ENCODE measurements at places on chromosomes 11 and 22.
A peak's percentile ranks its signal among the peaks of the same experiment; 100 is the strongest.

DNA sequence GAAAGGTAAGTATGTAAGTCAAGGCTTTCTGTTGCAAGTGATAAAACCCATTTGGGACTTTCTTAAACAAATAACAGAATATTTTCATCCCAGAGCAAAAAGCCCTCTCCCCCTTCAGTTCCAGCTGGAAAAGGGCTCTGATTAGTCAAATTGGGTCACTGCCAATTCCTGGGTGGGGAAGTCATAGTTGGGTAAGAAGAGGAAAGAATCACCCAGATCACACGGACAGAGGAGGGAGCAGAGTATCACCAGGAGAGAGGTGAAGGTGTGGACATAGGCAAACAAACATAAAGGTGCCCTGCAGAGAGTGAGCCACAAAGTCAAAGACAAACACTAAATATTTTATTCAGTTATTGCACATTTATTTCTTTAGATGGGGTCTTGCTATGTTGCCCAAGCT lies 36.3 kb upstream of the SORL1 start:
- no peak overlapping the region for H3K4me3 ChIP-seq
- no peaks in the 10 kb centered on the region for H3K36me3 ChIP-seq
- no peaks in the 10 kb centered on the region for H3K27me3 ChIP-seq

GRCh38 chr11:79431535-79431934 lies 9.3 kb downstream of the TENM4 start:
- no peak overlapping the region for H3K4me3 ChIP-seq
- no peak overlapping the region for H3K27ac ChIP-seq
- H3K4me1 ChIP-seq: peaks cover 10% of the 10 kb centered on the region
- H3K36me3 ChIP-seq: no peaks in the 10 kb centered on the region

DNA sequence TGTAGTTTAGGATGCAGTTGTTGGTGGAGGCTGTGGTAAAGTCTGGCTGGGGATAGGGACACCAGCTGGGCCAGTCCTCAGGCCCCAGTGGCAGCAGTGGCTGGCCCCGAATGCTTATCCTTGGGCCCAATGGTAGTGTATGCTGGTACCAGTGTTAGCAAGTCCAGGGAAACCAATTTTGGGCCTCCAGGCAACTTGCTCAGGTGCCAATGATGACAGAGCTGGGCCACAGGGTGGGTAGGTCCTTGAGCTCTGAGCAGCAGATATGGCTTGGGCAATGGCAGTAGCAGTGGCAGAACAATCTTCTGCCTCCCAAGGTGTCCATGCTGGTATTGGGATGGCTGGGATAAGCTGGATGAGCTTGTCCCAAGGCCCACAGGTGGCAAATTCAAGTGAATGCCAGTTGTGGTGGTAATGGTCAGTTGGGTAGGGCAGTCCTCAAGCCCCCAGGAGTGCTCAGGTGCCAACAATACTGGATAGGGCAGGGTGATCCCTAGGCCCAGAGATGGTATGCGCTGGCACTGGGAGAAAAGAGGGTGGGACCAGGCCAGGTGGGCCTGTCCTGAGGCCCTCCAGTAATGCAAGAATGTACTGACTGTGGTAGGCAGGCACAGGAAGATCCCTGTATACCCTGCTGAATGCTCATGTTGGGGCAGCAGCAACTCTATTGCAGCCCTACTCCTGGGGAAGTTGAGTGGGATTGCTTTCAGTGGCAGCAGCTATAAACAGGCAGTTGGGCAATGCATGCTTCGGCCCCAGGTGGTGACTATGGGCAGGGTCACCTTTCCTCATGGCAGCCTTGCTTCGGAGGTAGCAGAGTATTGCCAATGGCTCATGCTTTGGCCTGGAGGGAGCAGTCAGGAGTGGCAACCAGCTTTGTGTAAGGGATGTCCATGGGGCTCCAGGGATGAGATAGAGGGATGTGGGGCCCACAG lies 54.7 kb downstream of the KCNQ1OT1 start:
- H3K36me3 ChIP-seq: no peaks in the 10 kb centered on the region
- H3K27ac ChIP-seq: no peak overlapping the region

- no peaks in the 10 kb centered on the region for H3K36me3 ChIP-seq
- H3K4me3 ChIP-seq: no peak overlapping the region
- no peaks in the 10 kb centered on the region for H3K27me3 ChIP-seq
- no peak for DNase-seq
- H3K27ac ChIP-seq: no peak overlapping the region
- no peaks in the 10 kb centered on the region for H3K4me1 ChIP-seq
Observed at GRCh38 chr11:93957397-93957952, 63.7 kb upstream of the HEPHL1 start.

- no peak for DNase-seq
- H3K27me3 ChIP-seq: no peaks in the 10 kb centered on the region
Observed at GRCh38 chr11:34072832-34073231, 21.3 kb downstream of the CAPRIN1 start.

DNA sequence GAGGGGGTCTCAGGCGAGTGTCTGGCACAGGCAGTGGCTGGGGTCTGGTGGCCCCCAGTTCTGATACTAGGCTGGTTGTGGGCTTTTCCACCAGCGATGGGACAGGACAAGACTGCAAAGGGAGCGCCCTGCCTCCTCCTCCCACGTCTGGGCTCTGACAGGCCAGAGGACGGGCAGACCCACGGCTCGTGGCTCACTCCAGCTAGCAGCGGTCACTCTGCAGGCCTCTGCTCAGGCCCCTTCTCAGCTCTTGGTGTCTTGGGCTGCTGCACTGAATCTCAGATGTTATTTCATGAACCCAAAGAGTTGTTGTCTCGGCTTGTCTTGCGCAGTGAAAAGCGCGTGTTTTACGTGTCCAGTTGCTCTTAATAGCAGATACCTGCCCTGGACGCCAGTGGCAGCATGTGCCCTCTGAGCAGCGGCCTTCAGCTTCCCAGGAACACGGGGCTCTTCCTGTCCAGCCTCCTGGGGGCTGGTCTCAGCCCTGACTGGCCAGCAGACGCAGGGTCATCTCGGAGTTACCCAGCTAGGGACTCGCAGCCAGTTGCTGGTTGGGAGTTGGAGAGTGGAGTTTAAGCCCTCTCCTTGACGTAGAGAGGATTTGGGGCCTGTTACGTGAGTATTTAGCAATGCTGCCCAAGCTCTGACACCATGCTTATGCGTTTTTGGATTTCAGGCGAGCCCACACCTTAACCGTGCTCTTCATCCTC lies 9.6 kb downstream of the PTDSS2 start:
- no peaks in the 10 kb centered on the region for H3K27me3 ChIP-seq
- peaks cover 4% of the 10 kb centered on the region for H3K4me1 ChIP-seq
- no peaks in the 10 kb centered on the region for H3K36me3 ChIP-seq
- no peak overlapping the region for H3K27ac ChIP-seq

DNA sequence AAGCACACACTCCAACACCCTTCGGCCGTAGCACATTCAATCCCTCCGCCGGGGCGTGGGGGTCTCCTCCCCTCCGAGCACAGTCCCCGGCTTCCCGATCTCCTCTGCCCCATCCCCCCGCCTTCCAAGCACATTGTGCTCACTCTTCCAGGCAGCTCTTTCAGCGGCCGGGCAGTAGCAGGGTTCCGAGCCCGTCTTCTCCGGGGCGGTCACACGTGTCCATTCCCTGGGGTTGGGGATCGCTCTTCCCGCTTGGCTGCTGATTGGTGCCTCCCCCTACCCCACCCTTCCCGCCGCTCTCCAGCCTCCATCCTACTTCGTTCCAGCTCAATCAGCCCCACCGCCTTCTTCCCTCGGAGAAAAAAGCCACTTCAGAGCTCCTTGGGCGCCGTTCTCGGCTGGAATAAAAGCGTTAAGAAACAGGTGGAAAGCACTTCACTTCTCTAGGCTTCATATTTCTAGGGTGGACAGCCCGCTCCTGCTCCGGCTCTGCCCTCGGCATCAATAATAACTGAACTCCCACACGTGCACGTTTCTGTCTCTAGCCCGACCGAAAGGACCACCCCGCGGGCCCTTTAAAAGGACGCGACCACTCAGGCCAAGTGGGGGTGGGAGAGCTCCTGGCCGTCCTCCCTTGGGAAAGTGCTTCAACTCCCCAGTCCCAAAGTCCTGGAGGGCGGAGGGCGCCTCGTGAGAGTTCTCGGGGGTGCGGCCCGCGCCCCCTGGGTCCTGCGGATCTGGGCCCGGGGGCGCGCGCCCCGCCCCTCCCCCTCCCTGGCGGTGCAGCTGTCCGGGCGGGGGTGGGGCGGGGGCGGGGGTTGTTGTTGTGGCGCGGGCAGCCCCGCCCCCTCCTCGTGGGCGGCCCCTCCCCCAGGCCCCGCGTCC lies 464 bp upstream of the CECR2 start:
- DNase-seq: no peak
- H3K4me3 ChIP-seq: peak overlapping the region; percentile 36
- peaks cover 15% of the 10 kb centered on the region for H3K4me1 ChIP-seq
- no peaks in the 10 kb centered on the region for H3K36me3 ChIP-seq
- peaks cover 19% of the 10 kb centered on the region for H3K27me3 ChIP-seq

- H3K27me3 ChIP-seq: no peaks in the 10 kb centered on the region
- no peak for DNase-seq
- no peak overlapping the region for H3K4me3 ChIP-seq
- no peaks in the 10 kb centered on the region for H3K36me3 ChIP-seq
Observed at GRCh38 chr11:28227460-28227859, 119.3 kb downstream of the METTL15 start.

DNA sequence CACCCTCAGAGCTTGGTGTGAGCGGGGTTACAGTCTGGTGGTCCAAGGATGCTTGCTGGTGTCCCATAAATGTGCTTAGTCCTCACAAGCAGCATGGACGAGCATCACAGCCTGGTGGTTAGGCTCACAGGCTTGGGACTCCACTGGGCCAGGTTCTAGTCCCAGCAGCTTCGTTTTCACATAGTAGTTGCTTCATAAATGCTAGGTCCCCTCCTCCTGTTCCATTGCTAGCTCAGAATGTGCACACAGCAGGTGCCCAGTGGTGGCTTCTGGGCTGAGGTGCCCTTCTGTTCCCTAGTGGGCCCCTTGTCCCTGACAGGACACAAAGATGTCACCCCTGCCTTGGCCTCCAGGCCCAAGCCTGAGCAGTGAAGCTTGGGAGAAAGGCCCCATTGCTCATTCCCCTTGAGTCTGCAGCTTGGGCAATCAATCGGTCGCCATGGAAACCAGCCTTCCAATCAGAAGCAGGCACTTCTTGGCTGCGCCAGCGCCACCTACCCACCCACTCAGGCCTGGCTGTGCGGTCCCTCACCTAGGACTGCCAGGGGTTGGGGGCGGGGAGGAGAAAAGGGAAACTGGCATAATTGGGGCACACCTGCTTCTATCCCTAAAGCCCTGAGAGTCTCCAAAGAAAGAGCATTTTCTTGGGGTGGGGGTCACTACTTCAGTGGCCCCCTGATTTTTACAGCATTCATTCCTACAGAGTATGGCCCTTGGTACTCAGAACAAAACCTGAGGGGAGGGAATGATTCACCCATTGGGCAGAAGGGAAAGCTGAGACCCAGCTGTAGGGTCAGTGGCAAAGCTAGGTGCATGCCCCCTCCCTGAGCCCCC lies 48.1 kb downstream of the CYTH4 start:
- no peak for DNase-seq
- H3K36me3 ChIP-seq: no peaks in the 10 kb centered on the region
- H3K4me1 ChIP-seq: peaks cover 4% of the 10 kb centered on the region
- no peaks in the 10 kb centered on the region for H3K27me3 ChIP-seq
- H3K27ac ChIP-seq: no peak overlapping the region

- peaks cover 13% of the 10 kb centered on the region for H3K4me1 ChIP-seq
- no peaks in the 10 kb centered on the region for H3K27me3 ChIP-seq
- peak overlapping the region; percentile 1 for H3K4me3 ChIP-seq
- DNase-seq: no peak
- peak overlapping the region; percentile 63 for H3K27ac ChIP-seq
Observed at GRCh38 chr11:88404391-88404790, 66.9 kb upstream of the CTSC start.

- H3K36me3 ChIP-seq: no peaks in the 10 kb centered on the region
- H3K27me3 ChIP-seq: no peaks in the 10 kb centered on the region
- H3K4me1 ChIP-seq: no peaks in the 10 kb centered on the region
Observed at GRCh38 chr11:131056036-131056435, 139.8 kb upstream of the SNX19 start.

GRCh38 chr11:70933981-70934583 lies 318.3 kb downstream of the SHANK2 start:
- H3K4me1 ChIP-seq: no peaks in the 10 kb centered on the region
- no peak overlapping the region for H3K4me3 ChIP-seq
- DNase-seq: no peak
- no peaks in the 10 kb centered on the region for H3K27me3 ChIP-seq
- no peaks in the 10 kb centered on the region for H3K36me3 ChIP-seq
- H3K27ac ChIP-seq: no peak overlapping the region

- H3K4me3 ChIP-seq: no peak overlapping the region
- peaks cover 5% of the 10 kb centered on the region for H3K4me1 ChIP-seq
- peaks cover 12% of the 10 kb centered on the region for H3K36me3 ChIP-seq
- no peak for DNase-seq
- H3K27ac ChIP-seq: no peak overlapping the region
Observed at GRCh38 chr11:10573028-10573427, 4.6 kb upstream of the LYVE1 start.

DNA sequence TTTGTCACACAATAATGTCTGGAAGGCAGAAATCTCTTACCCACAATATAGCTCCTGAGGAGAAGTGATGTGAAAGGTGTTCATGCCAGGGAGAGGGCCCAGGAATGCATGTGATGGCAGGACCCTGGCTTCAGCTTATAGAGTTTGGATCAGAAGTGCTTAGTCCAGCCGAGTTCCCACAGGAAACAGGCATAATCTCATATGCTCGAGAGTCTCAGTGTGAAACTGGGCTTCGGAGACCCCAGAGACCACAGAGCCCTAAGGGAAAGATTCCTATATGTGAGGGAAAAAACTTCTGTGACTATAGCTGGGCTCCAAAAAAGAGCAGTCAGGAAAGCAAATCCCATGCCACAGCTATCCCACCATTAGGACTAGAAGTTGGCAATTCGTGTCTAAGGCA lies at the start of gene OR52N5:
OR52N5 (minus strand) TSS at position 101 of the 400 bp plus-strand sequence. CDS start 4,721 bp downstream, outside the sequence.
- H3K27me3 ChIP-seq: no peaks in the 10 kb centered on the region
- H3K4me1 ChIP-seq: no peaks in the 10 kb centered on the region
- DNase-seq: no peak

GRCh38 chr11:116791002-116791812 lies 472 bp downstream of the APOA5 start:
- no peak overlapping the region for H3K27ac ChIP-seq
- H3K36me3 ChIP-seq: no peaks in the 10 kb centered on the region
- H3K4me1 ChIP-seq: peaks cover 16% of the 10 kb centered on the region
- H3K27me3 ChIP-seq: no peaks in the 10 kb centered on the region

DNA sequence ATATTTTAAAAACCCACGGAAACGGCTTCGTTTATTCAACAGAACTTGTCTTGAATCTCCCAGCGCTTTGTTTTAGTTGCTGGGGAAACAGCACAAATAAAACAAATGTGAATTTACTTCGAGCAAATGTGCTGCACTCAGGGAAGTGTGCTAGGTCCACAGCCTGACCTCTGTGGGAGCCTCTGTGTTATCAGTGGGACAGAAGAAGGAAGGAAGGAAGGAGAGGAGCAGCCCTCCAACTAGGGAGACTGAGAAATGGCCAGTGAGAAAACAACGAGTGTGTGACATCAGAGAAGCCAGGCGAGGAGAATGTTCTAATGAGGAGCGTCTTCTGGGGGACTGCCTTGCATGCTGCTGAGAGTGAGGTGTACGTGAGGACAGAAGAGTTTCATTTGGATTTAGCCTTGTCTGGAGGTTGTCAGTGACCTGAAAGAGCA lies 42.7 kb downstream of the PPP6R3 start:
- H3K36me3 ChIP-seq: no peaks in the 10 kb centered on the region
- H3K4me1 ChIP-seq: peaks cover 50% of the 10 kb centered on the region
- no peak for DNase-seq
- H3K27me3 ChIP-seq: no peaks in the 10 kb centered on the region
- no peak overlapping the region for H3K4me3 ChIP-seq

Measured in esophagus squamous epithelium (tissue), 5 donors.